ENCODE measurements at places on chromosomes 11 and 22.

GRCh38 chr22:45212992-45213751, 27.5 kb downstream of the KIAA0930 start:
- no peak for DNase-seq

DNA sequence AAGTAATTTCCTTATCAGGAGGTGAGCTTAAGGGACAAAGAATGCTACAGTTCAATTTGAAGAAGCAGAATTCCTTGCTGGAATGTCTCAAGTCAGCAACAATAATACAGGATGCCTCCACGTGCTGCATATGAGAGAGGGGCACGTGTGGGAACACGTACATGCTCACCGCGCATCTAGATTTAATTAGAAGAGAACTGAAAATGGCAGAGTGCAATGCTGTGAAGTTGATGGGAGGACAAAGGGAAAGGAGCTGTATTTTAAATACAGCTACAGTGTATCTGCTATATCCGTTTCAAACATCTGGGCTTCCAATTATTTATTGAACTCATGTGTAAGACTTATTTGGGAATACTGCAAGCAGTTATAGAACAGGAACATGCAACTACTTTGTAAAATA, 328.7 kb downstream of the SOX6 start:
- no peak for DNase-seq

- DNase-seq: no peak
These were observed 39.2 kb downstream of the KDM2A start for GRCh38 chr11:67158221-67158620.

- no peak for DNase-seq
These were observed 53.8 kb upstream of the CD5 start for GRCh38 chr11:61048368-61049062.

DNA sequence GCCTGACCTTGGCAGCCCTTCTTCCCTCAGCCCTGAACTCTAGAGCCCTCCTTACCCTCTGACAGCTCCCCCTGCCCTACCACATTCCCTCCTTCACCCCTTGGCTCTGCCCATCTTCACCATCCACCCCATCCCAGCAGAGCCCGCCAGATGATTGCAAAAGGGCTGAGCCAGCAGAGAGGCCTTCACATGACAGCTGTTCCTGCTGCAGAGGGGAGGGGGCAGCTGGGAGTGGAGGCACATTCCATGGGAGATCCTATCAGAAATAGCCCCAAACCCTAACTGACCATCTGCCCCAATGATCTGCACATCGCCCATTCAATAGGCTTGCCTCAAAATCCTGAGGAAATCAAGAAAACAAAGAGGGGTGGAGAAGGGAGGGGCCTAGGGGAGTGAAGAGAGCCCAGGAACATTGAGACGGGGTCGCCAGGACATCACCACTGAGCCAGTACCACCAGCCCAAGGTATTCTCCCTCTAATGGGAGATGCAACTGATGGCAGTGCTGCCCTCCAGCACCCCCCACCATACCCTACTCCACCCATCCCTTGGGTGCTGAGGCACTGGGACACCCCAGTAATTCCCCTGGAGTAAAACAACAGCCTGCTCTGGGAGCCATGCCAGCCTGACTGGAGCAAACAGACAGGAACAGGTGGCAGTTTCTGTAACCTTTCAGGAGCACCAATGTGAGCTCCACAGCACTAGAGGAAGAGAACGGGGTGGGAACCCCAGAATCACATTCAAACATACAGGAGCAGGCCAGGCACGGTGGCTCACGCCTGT, 8.0 kb upstream of the AHNAK start:
- DNase-seq: no peak

DNA sequence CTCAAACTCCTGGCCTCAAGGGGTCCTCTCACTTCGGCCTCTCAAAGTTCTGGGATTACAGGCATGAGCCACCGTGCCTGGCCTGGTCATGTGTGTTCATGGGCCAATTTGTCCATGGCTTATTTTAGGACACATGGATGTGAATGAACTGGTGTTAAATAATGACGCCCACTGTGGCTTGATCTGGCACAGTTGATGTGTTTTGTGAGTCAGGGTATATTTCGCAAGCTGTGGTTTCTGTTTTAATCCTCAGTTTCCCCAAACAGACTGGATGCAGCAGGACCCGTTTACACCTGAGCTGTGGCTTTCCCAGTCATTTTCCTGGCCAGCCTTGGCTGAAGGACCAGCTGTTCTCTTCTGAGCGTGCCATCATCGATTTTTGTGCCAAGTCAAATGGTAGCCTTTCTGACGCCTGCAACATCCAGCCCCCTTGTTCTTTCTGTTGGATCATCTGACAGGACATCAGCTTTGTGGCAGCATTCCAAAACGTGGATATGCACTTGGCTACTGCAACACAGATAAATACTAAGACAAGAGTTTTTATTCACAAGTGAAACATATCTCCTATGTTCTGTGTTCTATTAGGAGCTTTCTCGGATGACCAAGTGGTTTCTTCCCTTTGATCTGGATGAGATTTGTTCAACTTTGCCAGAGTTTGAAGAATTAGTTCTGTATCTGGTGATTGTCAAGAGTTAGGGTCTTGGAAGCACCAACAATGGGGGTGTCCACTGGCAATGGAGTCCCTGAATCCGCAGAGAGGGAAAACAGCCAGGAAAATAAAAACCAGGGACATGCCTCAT, 40.0 kb upstream of the SEPTIN5 start:
- no peak for DNase-seq

DNA sequence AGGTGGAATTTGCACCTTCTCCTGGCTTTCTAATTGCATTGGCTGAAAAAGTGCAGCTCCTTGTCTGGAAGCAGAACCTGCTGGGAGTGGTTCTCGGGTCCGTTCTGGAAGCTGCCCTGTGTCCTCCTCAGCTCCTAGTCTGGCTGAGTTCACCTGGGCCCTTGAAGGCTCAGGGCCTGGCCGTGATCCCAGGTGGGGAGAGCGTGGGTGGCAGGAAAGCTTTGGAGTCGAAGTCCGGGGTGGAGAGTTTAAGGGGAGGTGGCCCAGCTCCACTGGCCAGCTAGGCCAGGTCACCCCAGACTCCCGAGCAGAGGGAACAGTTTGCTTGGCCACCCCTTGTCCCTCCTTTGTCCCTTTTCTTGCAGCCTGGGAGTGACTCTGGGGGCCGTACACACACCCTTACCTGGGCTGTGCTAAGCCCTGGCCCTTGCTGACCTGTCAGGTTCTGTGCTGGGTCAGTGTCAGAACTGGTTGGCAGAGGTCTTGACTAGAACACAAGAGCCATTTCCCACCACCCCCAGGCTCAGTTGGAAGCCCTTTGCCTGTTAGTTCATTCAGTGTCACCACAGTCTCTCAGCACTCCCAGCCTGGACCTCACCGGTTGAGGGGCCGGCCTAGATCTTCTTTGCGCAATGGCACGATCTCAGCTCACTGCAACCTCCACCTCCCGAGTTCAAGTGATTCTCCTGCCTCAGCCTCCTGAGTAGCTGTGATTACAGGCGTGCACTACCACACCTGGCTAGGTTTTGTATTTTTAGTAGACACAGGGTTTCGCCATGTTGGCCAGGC, 37.3 kb downstream of the LRP5 start:
- no peak for DNase-seq

- no peak for DNase-seq
These were observed 654.2 kb downstream of the NELL1 start for GRCh38 chr11:21323617-21324016.

- DNase-seq: no peak
These were observed 41.0 kb downstream of the TMPRSS5 start for GRCh38 chr11:113664981-113665710.

GRCh38 chr11:78946945-78947902, 372.6 kb upstream of the NARS2 start:
- no peak for DNase-seq

GRCh38 chr11:42075180-42075579, 615.7 kb upstream of the LRRC4C start:
- DNase-seq: no peak

- DNase-seq: no peak
These were observed 95.7 kb downstream of the STIM1 start for GRCh38 chr11:3950996-3951660.

DNA sequence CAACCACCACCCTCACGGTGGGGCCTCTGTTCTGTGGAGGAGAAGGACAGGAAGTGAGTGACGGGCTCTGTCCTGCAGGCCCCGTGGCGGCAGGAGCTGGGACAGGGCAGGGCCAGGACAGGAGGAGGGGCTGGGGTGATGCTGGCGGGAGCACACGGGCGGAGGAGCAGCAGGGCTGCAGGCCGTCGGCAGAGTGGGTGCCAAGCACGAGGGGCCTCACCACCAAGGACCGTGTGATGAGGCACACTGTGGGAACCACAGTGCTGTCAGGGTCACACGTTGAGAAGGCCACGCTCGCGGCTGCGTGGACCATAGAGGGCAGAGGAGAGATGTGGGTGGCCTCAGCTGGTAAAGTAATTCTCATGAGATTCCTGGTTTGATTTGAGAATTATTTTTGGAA, 8.5 kb downstream of the SCO2 start:
- no peak for DNase-seq

DNA sequence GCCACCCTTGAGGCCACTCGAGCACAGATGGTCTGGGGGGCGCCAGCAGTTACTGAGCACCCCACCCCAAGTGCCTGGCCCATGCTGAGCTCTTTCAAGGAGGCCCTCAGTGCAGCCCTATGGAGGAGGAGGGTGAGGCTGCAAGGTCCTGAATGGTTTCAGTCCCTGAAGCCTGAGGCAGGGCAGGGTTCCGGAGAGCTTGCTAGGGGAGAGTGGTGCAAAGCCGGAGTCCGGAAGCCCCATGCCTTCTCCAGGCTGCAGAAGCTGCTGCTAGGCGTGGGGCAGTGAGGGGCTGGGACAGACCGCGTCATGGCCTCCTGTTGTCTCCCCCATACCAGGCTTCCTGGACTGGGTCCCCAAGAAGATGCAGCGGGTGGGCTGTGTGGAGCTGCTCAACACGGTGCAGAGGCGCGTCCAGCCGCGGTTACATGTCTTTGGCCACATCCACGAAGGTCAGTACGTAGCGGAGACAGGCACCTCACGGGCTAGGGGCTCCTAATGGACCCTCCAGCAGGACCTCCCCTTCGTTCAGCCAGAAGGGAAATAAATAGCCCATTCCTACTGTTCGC, 90.6 kb downstream of the MPPED1 start:
- DNase-seq: no peak

GRCh38 chr11:1671658-1672057, 25.3 kb upstream of the KRTAP5-6 start:
- no peak for DNase-seq

GRCh38 chr11:47061429-47062178, 115.1 kb downstream of the ARFGAP2 start:
- no peak for DNase-seq

- no peak for DNase-seq
These were observed 259.6 kb upstream of the SESN3 start for GRCh38 chr11:95490625-95491024.

GRCh38 chr11:134670247-134670782, 258.3 kb upstream of the B3GAT1 start:
- no peak for DNase-seq

DNA sequence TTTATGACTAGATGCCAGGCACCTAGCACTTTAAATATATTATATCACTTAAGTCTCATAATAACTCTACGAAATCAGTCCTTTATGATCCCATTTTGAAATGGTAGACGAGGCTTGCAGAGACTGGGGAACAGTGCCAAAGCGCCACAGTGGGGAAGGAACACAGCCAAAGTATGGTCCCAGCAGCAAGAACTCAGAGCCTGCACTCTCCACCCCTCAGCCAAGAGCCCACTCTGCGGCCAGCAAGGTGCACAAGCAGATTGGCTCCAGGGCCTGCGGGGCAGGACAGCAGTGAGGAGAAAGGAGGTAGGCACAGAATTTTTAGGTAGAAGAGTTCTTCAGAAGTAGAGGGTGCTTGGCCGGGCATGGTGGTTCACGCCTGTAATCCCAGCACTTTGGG, 61.4 kb downstream of the NRXN2 start:
- DNase-seq: no peak

DNA sequence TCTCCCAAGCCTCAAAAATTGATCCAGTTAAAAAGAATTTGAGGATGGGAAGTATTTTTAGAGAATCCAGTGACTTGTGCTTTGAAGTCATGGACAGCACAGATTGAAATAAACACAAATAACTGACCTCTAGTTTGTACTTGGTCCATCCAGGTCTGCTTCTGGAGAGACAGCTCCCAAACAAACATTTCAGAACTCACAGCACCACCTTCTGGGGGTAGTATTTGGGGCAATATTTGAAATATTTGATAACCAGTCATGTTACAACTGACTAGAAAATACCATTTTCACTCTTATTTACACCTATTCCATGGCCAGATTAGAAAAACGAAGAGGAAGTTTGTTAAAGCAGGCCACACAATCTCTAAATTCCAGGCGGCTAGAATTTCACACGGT, 56.2 kb downstream of the CTSC start:
- DNase-seq: no peak

- no peak for DNase-seq
These were observed 5.0 kb upstream of the FGF19 start for GRCh38 chr11:69708736-69709401.

DNA sequence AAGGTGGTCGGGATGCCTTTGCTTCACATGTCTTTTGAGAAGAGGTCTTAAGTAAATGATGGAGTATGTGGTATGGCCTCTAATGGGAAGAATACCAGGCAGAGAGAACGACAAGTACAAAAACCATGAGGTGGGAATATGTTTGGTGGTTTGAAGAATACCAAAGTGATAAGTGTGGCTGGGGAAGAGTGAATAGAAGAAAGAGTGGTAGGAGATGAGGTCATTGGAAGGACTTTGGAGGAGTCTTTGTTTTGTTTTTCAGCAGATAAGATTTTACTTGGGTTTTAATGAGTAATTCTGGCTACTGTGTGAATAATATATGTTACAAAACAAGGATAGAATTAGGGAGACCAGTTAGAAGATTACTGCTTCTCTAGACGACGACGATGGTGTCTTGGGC, 515.4 kb downstream of the RAB38 start:
- DNase-seq: no peak

- DNase-seq: no peak
These were observed 156.0 kb downstream of the MPPED1 start for GRCh38 chr22:43567691-43568324.

- DNase-seq: no peak
These were observed 2.2 kb downstream of the PLA2G3 start for GRCh38 chr22:31138126-31138525.

GRCh38 chr22:26417406-26417805, 11.7 kb upstream of the ASPHD2 start:
- no peak for DNase-seq

GRCh38 chr22:40920526-40920925, 30.7 kb upstream of the RBX1 start:
- DNase-seq: no peak

DNA sequence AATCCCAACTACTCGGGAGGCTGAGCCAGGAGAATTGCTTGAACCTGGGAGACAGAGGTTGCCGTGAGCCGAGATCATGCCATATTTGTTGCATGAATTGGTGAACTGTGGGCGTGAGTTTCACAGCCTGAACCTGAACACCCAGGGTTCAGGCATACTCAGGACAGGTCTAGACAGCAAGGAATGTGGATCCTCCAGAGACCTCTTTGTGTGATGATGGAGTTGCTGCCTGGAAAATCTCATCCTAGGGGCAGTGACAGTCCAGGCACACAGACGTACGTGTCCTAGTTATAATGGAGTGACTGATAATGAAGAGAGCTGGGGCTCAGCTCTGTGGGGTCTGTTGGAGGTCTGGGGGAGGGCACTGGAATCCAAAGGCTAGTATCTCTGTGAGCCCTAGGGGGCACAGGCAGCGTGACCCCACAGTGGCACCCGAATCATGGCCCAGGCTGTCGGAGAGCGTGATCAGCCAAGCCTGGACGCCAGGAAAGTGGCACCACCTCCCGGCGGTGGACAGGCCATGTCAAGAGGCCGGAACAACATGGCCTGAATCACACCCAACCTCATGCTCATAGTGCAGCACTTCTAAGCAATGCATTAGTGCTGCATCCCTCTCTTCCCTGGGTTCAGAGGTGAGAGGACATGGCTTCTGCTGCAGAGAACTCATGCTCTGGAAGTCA, 31.7 kb downstream of the RIBC2 start:
- no peak for DNase-seq
